Stimulated activated CD4-positive, alpha-beta T cell treated with anti-CD3 and anti-CD28 coated beads, TNF-alpha, amount 100 ng/mL, for 4 hours (primary cell): ENCODE measurements at places on chromosomes 3 and 15.

DNA sequence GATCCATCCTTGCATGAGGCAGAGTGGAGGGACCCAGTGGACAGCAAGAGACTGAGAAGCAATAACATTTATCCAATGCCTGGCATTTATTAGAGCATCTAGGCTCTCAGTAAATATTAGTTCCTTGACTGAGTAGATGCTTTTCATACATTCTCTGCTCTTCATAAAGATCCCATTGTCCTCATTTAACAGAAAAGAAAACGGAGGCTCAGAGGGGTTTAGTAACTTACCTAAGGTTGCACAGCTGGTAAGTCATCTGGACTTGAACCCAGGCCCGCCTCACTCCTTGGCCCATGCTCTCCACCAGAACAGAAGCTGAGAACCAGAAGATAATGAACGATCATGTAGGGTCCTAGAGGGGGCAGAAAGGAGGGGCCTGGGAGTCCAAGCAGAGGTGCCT, 52.2 kb upstream of the SEC22A start:
- DNase-seq = no peak

- no peak for DNase-seq
These were observed 183.7 kb upstream of the LMCD1 start for GRCh38 chr3:8317661-8318649.

DNA sequence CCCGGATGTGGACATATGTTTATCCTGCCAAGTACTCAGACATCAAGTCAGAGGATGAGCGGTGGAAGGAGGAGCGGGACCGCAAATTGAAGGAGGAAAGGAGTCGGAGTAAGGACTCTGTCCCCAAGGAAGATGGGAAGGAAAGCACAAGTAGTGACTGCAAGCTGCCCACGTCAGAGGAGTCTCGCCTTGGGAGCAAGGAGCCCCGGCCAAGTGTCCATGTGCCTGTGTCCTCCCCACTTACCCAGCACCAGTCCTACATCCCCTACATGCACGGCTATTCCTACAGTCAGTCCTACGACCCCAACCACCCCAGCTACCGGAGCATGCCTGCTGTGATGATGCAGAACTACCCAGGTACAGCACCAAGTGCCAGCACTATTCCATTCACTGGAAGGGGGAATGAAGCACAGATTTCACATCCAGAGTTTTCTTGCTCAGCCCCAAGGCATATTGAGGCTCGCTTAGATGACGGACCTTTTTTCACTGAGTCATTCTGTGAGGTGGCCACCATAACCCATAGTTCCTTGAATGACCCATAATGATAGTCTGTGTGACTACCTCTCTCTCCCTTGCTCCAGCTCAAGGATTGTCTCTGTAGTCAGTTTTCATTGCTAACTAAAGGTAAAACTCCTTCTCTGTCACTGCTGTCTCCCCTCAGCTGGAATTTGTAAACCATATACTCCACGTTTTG, 97.1 kb downstream of the RBPMS2 start:
- no peak for DNase-seq

- DNase-seq = no peak
These were observed 348.8 kb downstream of the ROBO1 start for GRCh38 chr3:79418855-79419621.

- DNase-seq = no peak
These were observed 67.7 kb upstream of the ROPN1 start for GRCh38 chr3:124059580-124059979.

DNA sequence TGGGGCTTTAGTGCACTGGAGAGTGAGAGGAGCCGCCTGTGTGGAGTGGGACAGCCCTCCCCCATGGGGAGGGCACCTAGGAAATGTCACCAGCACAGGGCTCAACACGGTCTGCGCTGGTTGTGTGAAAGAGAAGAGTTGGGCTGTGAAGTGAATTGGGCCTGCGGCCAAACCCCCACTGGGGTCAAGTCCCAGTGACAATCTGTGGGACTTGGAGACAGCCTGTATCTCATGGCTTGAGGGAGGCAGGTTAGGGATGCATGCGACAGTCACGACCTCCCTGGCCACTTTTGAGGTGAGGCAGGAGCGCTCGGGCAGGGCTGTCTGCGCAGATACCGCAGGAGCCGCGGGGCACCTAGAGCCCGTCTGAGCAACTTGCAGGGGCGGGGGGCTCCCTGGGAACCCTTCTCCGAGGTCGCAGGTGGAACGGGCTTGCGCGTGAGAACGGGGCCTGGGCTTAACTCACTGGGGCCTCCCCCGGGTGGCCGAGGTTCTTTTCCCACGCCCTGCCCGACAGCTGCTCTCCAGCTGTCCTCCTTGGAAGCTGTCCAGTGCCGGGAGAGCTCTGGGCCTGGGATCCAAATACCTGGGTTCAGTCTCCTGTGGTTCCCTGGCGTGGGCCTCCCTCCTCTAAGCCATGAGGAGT, 77.4 kb downstream of the SNRK start:
- DNase-seq = no peak

DNA sequence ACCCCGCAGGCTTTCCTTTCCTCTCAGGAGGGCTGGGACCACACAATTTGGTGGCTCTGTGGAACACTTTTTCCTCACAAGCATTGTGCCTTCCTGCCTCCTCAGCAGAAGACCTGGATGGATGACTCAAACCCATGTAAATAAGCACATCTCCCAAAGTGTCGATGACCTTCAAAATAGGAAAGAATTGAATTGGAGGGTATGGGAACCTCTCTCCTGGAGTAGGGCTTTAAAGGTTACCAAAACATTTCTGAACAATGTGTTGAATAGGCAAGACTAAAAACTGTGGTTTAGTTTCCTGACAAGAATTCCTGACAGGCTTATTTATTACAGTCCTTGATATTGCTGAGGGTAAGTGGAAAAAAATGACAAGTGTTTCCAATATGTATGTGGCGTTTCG, 118.2 kb downstream of the ALDH1A2 start:
- DNase-seq = no peak

DNA sequence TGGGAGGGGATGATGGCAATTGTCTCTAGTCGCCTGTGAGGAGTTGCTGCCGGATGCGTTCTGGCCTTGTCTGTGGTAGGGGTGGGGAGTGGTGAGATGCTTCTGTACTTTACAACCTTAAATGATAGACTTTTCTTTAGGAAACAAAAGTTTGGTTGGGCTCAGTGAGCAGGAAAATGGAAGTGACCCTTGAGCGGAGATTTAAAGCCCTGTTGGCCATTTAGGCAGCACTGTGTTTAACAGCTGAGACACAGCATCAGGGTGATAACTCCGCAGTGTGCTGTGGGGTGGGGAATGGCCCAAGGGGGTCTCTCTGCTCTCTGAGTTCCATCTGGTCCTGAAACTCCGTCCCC, 36.6 kb downstream of the SPSB4 start:
- DNase-seq = no peak

- DNase-seq = no peak
These were observed 75.1 kb downstream of the ARRDC4 start for GRCh38 chr15:98035577-98036010.

- DNase-seq = no peak
These were observed 5.6 kb downstream of the GMPS start for GRCh38 chr3:155876037-155876436.

- no peak for DNase-seq
These were observed 1196.3 kb downstream of the ROBO1 start for GRCh38 chr3:78571486-78571885.

DNA sequence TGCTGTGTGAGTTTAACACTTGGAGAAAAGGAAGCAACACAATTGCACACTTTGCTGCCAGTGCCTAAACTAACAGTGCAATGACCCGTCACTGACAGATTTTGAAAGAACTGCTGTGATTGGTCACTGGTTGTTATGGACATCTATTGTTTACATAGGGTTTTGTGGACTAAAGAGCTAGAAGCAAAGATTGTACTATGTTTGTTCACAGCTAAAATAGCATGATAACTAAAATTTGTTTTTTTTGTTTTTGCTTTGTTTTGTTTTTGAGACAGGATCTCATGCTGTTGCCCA, 112.4 kb upstream of the GOLGA8J start:
- no peak for DNase-seq
